ENCODE measurements at places on chromosomes 3 and 15.

GRCh38 chr3:122795674-122796195 is 866 bp downstream of the SLC49A4 start:
- DNase-seq, result no peak

DNA sequence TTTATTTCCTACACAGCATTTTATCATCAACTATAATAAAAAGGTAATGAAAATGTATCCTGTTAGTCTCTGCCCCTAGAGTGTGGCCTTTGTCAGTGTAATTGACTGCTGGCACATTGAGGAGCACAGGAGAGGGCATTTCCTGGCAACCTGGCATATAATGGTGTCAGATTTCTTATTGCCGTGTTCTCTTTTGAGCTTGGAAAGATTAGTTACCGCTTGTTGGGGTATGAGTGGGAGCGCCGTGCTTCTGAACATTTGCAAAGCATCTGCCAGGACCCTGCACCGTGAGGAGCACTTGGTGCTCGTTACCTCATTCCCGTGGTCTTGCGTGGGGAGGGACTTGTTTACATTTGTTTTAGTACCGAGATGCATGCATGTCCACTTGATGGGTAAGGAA is 124.4 kb downstream of the PTPRG start:
- DNase-seq, result peak; percentile 31

DNA sequence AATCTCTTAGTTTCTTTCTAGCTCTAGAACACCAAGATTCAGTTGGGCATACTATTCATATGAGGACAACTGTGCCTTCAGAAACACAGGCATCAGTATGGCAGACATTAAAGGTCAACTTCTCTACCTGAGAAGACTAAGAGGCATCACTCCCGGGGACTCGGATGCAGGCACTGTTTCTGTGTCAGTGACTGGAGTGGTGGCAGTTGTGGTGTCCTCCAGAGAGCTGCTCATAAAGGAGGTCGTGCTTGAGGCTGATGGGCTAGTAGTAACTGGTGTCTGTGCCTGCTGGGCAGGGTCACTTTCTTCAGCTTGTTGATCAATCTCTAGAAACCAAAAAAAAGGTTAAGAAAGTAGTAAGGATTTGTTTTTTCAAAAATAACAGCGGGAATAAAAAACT is 75.2 kb downstream of the FBXL22 start:
- no peak for DNase-seq

DNA sequence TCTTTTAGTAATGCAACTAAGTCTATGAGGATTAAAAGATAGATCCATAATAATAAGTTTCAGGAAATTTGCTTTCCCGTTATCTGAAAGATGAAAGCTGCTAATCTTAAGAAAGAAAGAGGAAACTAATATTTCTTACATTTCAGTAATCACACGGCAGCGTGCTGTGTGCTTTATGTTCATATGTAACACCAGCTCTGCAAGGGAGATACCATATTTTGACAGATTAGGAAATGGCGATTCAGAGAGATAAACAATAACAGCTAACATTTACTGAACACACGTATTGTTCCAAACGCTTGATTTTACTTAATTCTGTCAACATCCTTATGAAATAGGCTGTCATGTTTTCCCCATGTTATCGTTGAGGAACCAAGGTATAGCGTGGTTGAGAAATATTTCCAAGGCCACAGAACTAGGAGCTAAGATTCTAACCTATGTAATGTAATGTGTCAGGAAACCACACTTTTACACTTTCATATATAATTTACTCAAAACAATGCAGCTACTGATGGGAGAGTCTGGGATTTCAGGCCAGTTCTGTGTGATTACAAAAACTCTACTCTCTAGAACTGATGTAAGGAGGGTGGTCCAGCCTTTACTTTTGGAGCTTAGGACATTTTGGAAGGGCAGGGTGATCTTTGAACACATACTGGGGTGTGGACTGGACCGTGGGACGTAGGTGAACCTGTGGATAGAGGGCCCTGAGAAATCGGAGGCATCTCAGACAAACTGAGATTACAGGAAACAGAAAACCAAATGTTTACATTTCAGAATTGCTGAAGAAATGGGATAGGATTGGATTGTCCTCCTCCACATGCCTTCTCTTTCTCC is 100.6 kb downstream of the IL1RAP start:
- no peak for DNase-seq

- DNase-seq, result no peak
Measured at GRCh38 chr3:177335728-177336127, 138.4 kb upstream of the TBL1XR1 start.

DNA sequence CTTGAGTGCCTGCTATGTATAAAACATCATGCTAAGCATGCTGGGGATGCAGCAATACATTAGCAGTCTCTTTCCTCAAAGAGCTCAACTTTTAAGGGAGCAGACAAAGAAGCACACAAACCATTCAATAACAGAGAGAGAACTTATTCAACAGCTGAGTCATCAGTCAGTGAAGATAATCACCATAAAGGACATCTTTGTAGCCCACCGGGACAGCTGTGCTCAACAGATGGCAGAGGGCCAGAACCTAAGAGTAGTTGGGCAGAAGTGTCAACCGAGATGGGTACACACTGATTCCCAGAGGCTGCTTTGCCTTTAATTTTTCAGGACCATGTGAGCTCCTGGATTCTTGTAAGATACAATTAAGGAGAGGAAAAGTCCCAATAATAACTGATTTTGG is 4.2 kb upstream of the RAB8B start:
- no peak for DNase-seq

GRCh38 chr3:79002465-79003372 is 765.1 kb downstream of the ROBO1 start:
- DNase-seq, result no peak
